Effector memory CD8-positive, alpha-beta T cell (primary cell): ENCODE measurements at places on chromosomes 5 and 9.

- DNase-seq, result no peak
These were observed 24.1 kb downstream of the HK3 start for GRCh38 chr5:176875014-176875550.

DNA sequence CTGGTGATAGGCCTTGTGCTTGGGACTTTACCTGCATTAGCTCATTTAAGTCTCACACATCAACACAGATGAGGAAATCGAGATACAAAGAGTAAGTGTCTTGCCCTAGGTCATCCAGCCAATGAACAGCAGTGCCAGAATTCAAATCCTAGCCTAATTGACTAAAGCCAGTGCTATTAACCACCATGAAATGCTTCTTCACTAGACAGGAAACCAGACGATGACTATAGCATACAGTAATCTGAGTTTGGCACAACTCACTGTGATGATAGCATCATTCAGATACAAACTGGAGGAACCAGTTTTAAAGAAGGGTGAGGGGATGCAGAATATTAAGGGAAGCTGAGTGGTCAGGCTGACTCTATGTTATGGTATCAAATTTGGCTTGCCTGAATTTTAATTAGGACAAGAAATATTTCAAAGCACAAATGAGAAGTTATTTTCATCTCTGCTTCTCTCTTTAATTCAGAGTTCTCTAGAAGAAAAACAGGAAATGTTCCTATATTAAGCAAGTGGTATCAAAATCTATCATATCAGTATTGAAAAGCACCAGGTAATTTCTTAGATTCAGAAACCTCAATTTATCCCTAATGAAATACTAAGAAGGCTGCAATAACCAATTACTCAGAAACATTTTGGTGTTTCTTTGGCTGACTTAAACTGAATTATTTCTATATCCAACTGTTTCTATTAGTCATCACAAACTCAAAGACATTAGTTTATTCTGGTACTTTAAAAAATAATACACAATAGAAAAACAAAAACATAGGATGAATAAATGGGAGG, 147.0 kb upstream of the RASA1 start:
- DNase-seq, result no peak

DNA sequence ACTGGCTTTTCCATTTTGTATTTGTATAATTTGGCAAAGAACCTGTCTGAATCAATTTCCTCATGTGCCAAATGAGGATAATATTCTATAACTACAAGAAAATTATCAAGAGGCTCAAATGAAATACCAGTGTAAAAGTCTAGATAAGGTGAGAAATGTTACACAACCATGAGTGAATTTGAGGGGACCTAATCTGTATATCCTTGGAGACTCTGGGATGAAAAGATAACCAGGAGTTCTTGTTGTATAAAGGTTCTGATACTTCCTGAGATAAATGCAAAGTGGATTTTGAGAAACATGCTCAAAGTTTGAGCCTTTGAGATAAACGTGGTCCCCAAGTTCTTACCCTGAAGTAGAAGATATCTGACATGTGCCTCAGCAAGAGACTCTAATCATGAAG, 120.3 kb upstream of the SLC12A2 start:
- DNase-seq, result no peak

GRCh38 chr5:122054266-122054665, 23.8 kb downstream of the LOX start:
- DNase-seq, result no peak

GRCh38 chr9:131666029-131666428, 73.8 kb downstream of the RAPGEF1 start:
- no peak for DNase-seq

DNA sequence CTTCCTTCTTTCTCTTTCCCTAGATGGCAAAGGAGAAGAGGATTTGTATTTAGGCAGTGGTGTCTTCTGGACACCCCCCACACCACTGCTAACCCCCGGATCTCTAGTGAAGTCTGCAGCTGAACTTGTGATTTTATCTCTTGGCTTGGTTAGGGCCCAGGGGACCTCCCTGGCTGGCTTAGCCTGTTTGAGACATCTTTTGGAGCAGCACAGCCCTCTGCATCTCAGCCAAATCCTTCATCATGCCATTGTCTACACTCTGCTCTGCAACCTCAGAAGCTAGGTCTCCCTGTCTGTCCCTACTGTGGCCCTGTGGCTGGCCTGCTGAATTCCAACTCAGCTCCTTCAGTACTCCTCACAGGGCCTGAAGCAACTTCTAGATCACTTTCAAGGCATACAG, 81.7 kb downstream of the MUSK start:
- no peak for DNase-seq

- no peak for DNase-seq
These were observed 324.4 kb upstream of the MPDZ start for GRCh38 chr9:13603921-13604320.

GRCh38 chr5:141951332-141951781, 6.6 kb downstream of the PCDH12 start:
- DNase-seq, result no peak

DNA sequence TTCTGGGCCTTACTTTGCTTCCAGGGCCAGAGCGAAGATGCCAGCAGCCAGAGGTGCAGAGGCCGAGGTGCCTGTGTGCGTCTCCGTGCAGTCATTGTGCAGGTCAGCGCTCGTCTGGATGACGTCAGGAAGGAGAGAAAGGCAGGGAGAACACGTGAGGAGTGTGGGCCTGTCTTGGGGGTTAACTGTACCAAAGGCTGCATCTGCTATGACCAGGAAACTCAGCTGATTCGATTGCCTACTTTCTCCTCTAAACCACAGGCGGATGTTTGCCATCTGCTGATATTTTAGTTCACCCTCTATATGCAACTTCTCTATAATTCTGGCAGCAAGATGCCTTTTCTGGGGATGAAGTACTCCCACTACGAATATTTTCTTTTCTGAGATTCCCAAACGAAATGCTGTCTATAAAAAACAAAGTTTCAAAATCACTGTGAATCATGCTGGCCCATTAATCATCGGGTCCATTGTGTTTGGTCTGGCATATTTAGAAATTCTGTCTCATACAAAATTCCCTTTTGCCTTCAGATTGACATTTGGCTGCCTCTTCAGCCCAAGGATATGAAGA, 24.8 kb downstream of the PCSK1 start:
- DNase-seq, result no peak

DNA sequence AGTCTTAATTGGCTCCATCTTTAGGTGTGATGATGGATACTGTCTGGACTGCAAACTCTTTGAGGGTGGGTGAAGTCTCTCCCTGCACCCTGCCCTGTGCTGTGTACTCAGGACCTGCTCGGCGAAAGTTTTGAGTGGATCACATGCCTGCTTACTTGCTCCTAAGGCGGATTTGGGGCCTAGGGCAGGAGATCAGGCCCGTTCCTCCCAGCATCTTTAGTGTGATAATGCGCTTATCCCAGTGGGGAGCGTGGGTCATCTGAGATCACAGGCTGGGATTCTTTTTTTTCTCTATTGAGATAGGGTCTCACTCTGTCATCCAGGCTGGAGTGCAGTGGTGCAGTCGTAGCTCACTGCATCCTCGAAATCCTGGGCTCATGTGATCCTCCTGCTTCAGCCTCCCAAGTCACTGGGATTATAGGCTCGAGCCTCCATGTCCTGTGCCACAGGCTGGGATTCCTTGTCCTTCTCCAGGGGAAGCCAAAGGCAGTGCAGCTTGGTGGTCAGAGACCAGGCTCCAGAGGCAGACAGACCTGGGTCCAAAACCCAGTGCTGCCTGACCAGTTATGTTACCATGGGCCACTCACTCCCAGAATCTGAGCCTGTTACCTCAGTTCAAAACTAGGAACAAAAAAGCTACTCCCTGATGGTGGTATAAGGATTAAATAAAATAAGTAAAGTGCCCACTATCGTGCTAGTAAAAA, 59.7 kb downstream of the ZNF618 start:
- no peak for DNase-seq
